ENCODE measurements at places on chromosomes 3 and 15.

DNA sequence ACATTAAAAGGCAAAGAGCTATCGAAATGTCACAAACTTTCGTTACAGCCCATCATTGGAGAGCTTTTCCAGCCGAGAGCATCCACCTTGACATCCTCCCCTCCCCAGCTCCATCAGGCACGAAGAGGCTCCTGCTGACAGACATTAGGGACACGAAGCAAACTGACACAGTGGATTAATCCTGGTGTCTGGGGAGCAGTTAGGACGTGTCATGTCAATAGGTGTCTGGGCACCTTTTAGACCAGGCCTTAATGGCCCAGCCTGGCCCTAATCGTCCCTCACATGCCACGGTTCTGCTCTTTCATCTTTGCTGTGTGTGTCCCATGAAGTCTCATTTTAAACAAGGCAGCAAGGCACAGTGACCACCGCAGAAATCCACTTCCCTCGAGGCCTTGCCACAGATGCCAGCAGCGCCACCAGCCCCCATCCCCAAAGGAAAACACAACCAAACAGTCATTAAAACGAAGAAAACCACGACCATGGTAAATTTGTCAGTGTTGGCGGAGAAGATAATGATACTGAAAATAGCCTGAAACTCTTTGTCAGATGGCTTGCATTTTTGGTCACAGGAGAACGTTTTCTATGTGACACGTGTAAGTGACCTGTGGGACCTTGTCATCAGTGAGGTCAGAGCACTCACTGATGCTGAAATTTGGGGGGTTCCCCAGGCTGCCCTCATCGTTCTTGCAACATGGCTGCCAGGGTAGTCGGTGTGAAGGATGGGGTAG lies 16.3 kb upstream of the PCSK6 start:
- DNase-seq = no peak

DNA sequence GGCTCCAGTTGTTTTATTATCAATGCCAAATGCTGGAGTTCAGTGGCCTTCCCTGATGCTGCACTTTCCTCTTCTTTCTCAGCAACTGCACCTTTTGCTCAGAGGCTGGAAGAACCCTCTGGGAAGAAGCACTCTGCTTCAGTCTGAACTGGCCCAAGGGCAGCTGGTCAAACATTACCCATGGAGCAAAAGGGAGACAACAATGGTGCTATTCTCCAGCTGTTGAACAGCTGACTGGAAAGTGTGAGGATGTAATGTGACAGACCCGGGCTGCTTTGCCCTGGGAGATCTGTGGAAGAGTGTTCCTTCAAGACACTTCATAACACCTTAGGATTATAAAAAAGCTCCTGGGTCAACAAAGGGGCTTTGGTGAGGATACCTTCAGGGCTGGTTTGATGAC lies 84.9 kb downstream of the EPHB1 start:
- DNase-seq = no peak

DNA sequence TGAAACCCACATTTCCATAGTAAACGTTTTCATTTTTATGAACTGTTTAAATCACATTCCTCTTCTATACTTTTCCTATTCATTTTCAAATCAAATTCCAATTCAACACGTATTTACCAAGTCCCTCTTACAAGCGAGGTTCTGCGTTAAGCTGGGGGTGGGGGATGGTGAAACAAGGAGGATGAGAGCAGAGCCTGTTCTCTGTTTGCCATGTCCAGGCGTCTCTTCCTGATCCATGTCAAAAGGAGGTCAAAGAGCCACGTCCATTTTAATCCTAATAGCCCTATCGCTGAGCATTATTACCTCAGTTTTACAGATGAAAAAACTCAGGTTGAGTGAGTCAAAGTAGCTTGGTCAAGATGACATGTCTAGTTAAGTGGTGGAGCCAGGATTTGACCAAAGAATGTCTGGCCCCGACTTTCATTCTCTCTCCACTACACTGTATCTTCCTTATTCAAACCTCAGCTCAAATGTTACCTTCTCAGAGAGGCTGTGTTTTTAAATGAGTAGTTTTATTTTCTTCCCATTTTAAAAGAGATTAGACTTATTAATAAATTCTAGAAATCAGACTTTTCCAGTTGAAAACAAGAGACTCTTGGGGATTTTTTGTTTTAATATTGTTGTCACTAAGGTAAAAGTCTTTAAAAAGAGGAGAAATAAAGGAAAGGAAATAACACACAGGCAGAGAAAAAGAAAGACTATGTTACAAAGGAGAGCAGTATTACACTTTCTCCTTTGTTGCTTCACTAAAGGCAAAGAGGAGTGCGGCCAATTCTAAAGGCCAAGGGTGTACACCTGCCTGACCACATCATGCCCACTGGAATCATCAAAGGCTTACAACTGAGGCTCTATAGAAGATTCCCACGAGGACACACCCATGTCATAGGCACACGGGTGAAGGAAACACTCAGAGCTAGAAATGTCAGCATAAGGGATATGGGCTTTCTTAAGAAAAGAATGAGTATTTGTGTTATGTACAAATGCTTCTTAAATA lies 42.4 kb downstream of the MYO5A start:
- no peak for DNase-seq

DNA sequence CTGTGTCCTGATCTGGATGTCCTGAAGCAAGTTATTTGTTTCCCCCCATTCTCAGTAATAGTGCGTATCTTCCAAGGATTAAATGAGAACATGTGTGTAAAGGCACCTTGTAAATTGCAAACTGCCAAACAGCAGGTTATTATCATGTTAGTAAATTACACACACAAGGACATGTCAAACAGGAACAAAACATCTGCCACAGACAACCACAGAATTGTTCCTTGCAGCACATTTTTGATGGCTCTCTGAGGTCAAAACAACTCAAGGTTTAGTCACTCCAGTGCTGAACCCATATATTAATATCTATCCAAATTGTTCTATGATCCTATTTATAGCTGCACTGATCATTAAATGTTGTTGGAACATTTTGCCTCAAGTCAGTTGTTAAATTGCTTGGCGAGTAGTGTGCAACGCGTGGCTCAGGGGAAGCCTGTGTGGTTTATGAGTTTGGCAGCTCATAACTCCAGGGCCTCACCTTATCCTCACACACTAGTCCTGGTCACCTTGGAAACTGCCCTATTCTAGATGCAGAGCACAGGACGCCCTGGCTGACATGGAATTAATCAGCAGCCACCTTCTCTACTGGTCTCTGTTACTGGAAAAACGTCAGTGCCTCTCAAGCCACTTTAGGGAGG lies 46.3 kb upstream of the CDV3 start:
- DNase-seq = no peak

DNA sequence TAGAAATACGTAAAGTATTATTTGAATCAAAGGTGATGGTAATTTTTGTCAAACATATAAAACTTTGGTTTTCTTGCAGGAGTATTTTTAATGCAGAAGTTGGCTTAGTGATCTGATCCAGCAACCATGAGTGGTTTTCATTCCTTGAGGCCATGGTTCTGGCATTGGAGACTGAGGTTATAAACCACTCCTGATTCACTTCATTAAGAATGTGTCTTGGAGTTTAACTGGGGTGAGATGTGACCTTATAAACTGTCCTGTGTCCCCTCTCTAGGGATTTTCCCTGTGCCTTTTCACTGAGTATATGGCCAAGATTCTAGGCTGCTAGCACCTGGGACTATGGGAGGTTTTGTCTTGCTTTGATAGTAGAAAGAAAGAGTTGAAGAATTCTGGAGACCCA lies 94.3 kb downstream of the RYR3 start:
- no peak for DNase-seq

DNA sequence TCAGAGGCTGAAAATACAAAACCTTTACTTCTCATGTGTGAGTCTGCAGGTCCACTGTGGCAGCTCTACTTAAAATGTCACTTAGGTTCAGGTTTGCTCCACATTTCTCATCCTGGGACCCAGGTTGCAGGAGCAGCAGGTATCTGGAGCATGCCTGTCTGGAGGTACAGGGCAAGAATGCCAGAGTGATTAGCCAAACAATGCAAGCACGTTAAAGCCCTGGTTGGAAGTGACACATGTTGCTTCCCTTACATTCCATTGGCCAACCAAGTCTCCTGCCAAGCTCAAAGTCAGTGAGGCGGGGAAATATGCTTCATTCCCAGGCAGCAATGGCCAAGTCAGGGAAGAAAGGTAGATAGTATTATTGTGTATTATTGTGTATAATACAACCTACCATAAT lies 76.8 kb upstream of the ARL6 start:
- DNase-seq = no peak

DNA sequence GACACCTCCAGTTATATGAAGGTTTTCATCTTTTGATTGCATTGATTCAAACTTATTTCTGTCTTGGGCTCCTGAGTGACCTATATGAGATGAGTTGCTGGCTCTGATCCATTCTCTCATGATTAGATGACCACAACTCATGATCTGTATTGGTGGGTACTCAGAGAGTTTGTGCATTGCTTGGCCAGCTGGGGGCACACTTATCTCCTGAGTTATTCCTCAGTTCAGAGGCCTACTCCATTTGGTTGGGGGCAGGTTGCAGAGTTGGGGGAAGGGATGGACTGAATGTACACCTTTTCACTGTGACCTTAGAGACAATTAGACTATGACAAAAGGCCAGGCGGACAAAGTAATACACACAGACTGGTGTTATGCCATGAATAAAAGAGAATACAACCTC lies 166.2 kb upstream of the SEMA6D start:
- no peak for DNase-seq

DNA sequence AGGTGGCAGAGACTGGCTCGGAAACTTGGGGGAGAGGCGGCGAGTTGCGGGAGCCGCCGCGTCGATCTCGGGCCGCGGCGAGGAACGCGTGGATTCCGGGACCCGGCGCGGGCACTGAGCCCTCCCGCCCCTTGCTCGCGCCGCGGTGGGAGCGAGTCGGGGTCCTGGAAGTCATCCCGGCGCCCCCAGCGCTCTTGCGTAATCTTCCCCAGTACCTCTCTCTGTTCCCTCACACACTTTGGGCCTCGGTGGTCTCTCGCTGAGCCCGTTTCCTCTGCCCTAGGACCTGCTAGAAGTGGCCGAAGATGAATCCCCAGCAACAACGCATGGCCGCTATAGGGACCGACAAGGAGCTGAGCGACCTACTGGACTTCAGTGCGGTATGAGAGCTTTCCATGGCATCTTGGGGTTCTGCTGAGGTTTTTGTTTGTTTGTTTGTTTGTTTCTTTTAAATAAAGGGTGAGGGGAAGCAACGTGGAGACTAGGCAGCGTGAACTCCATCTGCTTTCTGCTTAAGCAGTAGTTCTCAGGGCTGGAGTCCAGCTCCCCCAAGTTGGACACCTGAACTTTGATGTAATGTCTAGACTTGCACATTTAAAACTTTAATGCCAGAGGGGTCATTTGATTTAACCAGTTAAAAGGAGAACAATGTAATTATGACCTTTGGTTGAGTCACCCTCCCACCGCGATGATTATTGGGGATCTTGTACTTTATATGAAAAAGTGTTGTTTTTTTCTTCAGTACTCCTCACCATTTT lies 1.3 kb downstream of the TCF12 start:
- no peak for DNase-seq

All from stimulated activated CD4-positive, alpha-beta T cell treated with anti-CD3 and anti-CD28 coated beads, TNF-alpha, amount 100 ng/mL, for 1 hour (primary cell).